ENCODE measurements at places on chromosomes 4 and X.

DNA sequence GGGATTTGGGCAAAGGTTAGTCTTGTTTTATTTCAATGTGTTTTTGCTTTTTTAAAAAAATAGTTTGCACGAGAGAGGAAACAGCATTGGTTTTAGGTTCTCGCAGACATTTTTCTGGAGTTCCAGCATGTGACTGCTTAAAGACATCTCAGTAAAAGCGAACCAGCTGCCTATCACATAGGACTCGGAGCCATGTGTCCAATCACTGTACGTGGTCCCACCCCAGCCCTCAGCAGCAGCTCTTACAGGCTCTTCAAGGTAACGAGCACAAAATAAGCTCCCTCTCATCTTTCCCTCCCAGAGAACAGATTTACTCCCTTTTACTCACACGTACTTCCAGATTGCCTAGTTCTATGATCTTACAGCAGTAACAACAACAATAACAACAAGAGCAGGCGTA is 68.7 kb downstream of the MCF2 start:
- DNase-seq: no peak

DNA sequence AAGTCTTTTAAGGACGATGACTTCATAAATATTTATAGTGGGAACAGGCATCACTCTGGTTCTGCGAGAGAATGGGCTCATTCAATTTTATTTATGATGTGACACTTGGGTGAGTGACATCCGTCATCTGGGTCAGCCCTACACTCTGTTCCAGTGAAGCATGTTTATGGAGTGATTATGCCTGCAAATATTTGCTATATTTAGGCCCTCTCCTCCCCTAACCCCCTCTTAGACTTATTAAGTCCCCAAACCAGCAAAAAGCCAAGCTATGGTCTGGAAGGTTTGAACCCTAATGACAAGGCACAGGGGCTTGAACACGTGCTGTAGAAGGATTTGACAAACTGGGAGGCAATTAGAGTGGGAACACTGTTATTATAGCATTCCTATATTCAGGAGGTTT is 55.9 kb downstream of the C4orf51 start:
- no peak for DNase-seq

DNA sequence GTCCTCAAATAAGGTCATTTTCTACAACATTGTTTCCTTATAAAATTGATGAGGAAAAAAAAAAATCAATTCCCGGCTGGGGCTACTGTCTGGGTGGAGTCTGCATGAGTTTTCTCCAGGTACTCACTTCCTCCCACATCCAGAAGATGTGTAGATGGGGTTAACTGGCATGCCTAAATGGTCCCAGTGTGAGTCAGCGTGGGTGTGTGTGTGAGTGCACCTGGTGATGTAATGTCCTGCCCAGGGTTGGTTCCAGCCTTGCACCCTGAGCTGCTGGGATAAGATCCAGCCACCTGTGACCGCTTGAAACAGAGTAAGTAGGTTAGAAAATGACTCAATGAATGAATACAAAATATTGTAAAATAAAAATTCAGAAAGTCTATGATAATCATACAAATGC is 11.1 kb downstream of the USP26 start:
- no peak for DNase-seq

DNA sequence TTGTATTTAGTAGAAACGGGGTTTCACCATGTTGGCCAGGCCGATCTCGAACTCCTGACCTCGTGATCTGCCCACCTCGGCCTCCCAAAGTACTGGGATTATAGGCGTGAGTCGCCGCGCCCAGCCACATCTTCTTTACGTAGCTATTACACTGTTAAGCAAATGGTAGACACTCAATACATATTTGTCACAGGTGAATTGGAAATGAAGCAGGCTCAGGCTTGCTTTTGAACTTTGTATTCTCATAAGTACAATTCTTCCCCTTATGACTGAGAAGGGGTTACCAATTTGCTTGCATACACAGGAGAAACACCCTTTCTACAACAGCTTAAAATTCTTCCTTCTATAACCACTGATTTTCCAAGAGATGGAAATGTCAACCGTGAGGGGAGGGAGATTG is 787 bp upstream of the SRPX2 start:
- DNase-seq: no peak

DNA sequence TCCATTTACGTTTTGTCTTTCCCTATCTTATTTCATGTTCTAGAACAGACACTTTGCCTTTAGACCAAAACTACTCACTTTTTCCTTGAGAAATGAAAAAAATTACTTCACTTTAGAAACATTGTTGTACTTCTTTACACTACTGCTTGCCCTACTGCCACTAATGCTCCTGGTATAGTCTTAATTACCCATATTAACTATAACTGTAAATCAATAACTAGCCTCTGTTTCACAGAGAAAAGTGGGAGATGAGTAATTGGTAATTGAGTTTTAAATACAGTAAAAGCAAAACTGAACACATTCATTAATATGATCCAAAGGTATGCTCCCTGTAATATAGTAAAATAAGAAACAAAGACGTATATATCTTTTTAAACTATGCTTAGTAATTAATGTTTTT is 111.1 kb upstream of the JADE1 start:
- DNase-seq: no peak

DNA sequence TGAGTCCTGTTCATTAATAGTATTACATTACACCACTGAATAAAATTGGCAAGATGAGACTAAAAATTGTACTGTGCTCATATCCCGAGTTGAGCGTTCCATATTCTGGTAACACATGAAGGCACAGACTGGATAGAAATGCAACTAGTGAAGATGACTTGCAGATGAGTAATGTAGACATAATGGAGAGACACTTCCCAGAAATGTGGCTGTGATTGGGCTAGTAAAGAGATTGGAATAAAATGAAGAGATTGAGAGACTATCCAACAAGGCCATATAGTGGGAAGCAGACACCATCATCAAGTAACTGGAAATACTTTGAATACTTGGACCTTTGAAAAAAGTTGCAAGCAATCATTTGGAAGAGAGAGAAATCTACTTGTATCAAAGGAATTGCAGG is 77.3 kb downstream of the DCAF8L1 start:
- no peak for DNase-seq

DNA sequence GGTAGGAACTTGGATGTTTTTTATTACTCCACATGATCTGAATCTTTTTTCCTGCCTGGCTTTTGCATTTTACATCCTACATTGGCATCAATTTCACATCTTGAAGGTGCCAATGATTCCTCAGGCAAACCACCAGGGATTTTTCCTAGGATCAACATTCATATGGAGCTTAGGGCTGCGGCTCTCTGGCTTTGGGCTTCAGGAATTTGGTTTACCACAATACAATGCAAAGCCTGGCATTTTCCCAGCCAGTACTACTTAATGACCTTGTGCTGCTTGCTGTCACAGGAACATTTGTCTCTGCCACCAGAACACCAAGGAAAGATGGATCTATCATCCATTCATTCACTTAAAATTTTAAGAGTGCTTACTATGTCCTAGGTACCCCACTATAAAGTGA is 180.7 kb downstream of the PDGFC start:
- no peak for DNase-seq

DNA sequence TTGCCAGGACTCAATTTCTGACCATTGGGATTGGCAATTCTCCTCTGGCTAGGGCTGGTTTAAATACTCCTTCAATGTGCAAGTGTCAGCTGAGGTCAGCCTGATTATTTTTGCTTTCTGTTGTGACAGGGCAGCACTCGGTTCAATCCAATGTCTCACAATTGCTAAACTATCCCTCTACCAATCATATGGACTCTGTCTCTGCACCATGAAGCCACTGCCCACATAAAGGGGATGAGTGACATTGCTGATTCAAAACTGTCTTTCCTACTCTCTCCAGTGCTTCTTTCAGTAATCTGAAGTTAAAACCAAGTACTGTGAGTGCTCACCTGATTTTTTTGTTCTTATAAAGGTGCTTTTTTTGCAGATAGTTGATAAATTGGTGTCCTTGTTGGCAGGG is 1030.7 kb downstream of the GLUD2 start:
- no peak for DNase-seq

DNA sequence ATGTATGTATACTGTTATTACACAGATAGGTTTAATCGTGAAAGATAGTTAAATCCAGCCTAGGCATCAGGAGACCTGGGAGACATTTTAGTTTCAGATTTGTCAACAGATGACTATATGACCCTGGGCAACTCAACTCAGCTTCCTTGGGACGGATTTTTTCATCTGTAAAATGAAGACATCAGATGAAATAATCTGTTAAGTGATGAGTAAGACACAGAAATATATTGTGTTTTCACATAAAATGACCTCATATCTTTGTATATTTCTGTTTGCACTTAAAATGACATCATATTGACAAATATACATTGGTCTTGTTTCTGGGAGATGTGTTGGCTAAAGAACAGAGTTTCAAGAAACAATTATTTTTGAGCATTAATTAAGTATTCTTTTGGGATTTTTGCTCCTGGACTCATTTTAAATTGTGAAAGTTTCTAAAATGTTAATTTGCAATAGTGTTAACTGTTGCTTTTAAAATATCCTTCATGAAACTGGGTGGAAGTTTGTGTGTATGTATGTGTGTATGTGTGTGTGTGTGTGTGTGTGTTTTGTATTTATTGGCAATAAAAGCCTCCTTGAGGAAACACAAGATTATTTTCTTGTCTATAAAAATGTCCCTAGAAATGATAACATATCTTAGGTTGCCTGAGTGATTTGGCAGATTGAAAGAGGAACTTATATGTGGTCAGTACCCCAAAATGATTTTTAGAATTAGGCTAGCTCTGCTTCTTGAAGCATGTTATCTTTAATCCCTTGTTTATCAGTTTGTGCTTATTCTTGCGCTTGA is 29.1 kb upstream of the MMAA start:
- DNase-seq: no peak

GRCh38 chrX:98068024-98068580 is 1184.4 kb downstream of the RPA4 start:
- DNase-seq: no peak

DNA sequence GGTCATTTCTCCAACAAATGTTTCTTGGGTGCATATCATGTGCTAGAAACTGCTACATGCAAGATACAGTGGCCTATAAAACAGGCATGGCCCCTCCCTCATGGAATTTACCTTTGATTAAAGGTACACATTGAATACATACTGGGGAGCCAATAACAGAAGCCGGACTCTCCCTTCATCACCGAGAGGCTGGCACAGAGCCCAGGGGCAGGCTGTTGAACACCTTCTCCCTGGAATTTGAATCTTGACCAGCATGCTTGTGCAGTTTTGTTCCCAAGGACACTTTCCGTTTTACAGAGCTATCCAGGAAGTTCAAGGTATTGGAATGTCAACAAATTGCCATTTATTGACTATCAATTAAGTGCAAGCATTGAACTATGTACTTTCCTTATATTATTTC is 33.2 kb downstream of the PPARGC1A start:
- DNase-seq: no peak

- no peak for DNase-seq
These were observed 1180.8 kb upstream of the PABPC4L start for GRCh38 chr4:135382280-135382959.

DNA sequence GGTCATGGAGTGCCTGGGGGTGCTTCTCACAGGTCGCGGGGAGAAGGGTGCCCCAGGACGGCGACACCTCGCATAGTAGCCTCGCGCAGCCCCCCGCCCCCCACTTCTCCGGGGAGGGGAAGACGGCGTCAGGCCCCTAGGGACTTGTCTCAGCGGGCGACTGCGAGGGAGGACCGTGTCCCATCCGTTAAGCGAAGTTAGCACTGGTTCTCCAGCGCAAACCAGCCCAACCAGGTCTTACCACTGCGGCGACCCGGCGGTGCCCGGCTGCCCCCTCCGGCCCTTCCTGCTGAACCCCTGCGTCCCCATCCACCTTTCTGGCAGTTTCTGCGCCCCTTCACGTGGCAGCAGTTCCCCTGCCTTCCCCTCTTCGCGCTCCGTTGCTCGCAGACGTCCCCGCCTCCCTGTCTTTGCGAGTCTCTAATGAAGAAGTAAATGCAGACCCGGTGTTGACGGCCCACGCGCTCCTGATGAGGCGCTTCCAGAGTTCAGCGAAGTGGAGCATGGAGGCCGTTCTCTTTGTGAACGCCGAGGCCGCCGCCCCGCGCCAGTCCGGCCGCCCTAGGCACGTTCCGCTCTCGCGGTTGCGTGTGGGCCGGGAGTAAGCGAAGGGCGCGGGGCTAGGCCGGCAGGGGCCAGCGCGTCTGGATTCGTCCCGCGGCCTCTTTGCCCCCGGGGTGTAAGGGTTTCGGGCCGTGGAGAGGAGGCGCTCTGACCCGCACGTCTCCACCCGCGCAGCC is 3.0 kb downstream of the SLIT2 start:
- no peak for DNase-seq

DNA sequence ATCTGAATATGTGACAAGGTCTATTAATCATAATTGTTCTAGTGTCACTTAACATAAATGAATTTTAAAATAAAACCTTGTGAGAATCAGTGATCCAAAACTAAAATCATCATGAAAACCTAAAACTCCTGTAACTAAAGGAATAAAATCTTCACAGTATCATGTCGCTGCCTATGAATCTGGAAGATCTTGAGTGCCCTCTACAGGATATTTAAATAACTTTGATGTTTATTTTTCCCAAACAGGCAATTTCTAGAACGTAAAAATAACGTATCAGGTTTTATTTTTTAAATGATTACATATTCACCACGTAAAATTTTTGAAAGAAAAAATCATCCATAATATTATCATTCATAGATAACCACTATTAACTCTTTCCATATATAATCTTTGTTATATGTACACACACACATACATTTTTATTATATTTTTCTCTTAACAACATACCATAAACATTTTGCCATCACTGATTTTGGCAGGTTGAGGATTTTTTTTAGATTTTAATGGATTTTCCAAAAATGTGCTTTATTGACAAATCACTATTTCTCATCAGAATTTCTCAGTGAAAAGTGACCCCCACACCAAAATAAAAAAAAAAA is 79.6 kb downstream of the COMMD8 start:
- DNase-seq: no peak

DNA sequence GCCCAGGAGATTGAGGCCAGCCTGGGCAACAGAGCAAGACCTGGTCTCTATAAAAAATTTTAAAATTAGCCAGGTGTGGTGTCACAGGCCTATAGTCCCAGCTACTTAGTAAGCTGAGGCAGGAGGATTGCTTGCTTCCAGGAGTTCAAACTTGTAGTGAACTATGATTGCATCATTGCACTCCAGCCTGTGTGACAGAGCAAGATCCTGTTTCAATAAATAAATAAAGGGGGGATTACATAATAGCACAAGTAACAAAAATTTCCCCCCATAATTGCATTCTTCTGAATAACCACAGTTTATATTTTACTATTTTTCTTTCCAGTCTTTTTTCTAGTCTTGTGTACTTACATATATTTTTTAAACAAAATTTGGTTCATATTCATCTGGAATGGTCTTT is 135.6 kb downstream of the CHIC2 start:
- DNase-seq: no peak

GRCh38 chr4:141684785-141685184 is 48.4 kb downstream of the IL15 start:
- DNase-seq: no peak

DNA sequence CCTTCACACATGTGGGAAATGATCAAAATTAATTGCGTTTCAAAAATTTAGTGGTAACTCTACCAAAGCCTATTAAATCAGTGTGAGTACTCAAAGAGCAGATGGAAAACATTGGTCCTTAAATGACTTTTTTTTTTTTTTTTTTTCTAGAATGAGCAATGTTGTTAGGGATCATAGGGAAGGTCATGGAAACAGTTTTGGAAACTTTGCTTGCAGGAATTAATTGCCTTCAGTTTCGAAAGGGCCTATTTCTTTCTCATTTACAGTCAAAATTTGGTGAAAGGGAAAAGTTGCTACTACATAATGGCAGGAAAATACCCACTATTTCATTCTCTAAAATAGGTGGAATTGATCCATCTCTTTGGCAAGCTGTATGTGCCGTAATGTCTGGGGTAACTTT is 160.9 kb downstream of the RTL9 start:
- DNase-seq: no peak
